ENCODE measurements at places on chromosomes 6 and 20.

DNA sequence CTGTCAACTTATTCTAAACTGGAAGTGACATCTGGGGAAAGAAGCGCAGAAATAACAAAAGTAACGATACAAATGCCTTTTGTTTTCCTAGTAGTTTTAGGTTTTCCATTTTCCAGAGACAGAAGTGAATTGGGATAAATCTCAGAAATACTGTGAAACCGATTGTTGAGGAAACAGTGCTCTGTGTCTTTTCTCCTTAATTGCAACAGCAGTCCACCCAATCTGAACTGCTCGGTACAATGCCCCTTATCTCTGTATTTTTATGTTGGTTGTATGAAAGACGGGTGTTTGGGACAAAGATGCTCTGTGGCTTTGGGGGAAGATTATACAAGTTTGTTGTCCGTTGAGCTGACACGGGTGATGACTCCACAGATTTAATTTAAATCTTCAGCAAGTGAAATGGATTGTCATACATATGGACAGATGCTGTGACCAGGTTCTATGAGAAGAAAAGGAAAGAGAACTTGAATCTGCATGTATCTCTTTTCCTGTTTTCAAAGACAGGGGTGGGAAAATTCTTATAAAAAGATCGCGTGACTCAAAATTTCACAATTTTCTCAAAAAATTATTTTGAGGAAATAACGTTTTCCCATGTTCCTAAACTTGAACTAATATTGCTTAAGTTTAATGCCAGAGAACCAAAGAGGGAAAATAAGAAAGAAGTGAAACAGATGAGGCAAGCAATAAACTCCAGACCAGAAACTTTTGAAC lies 41.2 kb downstream of the SASH1 start:
- DNase-seq, result no peak

DNA sequence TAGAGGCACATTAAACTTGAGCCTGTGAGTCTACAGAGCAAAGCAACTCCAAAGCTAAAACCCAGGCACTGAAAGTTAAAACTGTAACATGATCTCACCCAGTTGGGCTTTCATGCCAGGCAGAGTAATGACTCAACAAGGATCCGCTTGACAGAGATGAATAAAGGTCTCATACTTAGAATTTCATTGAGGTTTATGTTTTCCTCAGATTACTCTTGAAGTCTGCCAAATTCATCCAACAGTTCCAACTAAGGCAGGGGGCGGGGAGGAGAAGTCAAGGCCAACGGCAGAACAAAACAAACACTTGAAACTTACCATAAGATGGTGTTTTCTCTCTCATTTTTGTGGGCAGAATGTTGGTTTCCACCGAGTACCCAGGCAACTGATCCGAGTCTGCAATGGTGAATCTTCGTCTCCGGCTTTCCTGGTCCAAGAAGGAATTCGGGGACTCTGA lies 54.0 kb upstream of the IPCEF1 start:
- no peak for DNase-seq

GRCh38 chr6:166005401-166005943 lies 162.2 kb downstream of the TBXT start:
- DNase-seq, result no peak

- no peak for DNase-seq
Measured at GRCh38 chr6:137171824-137172733, 1.4 kb downstream of the IL22RA2 start.

- DNase-seq, result no peak
Measured at GRCh38 chr6:118856301-118856700, 37.7 kb upstream of the ASF1A start.

DNA sequence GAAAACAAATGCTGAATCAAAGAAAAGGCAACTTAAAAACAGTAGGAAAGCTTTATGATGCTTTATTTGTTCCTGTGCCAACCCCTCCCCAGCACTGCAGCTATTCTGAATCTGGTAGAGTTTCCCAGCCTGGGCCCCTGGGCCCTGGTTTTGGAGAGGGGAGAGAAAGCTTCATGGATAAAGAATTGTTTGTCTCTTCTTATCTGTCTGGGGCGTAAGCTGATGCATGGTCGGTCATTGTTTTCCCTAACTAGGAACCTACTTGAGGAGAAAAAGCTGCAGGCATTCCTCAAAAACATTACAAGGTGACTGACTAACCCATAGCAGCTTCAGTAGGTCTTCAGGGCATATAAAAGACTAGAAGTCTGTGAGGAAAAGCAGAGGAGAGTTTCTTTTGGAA lies 758.1 kb upstream of the EPHA7 start:
- DNase-seq, result no peak

Measured in cortex of kidney (tissue), 1 donor.